ENCODE measurements at places on chromosomes 6 and 20.

DNA sequence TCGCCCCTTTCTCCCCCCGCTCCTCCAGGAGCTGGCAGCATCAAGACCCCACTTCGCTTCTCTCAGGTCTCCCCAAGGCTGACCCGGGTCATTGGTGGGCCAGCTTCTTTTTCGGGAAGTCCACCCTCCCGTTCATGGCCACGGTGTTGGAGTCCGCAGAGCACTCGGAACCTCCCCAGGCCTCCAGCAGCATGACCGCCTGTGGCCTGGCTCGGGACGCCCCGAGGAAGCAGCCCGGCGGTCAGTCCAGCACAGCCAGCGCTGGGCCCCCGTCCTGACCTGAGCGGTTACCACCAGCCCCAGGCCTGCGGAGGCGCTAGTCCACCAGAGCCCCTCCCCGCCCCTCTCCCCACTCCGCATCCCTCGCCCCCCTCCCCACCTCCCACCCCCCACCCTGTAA is 1.0 kb downstream of the PPDPF start:
- DNase-seq: no peak

GRCh38 chr6:82957868-82958245 is 107.8 kb downstream of the UBE3D start:
- no peak for DNase-seq

- DNase-seq: no peak
These were observed 155.8 kb upstream of the AFDN start for GRCh38 chr6:167670938-167671338.

- no peak for DNase-seq
These were observed 751.1 kb downstream of the DHX35 start for GRCh38 chr20:39713076-39713840.

- DNase-seq: no peak
These were observed 37.4 kb downstream of the WRNIP1 start for GRCh38 chr6:2802521-2803060.

GRCh38 chr6:55009131-55009530 is 162.6 kb downstream of the FAM83B start:
- DNase-seq: no peak

DNA sequence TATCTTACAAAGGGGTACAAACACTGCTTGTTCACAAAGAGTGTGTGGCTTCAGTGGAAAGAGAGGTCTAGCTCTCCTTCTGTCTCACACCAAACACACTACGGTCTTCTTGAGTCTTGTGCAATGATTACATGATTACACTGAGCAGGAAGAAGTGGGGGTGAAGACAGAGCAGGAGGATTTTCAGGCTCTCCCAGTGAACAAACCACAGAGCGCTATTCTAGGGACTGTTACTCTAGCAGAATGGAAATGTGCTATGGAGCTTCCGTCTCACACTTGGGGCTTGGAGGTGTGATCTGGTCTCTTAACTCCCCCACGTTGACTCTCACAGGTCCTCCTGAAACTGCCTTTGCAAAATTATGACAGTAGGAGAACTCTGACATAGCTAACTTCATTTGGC is 203.4 kb downstream of the MYLK4 start:
- no peak for DNase-seq

- no peak for DNase-seq
These were observed 11.3 kb upstream of the MAPRE1 start for GRCh38 chr20:32808438-32808837.

GRCh38 chr6:157614026-157614568 is 208.9 kb upstream of the SNX9 start:
- no peak for DNase-seq

- DNase-seq: peak; percentile 35
These were observed 71.4 kb upstream of the TULP1 start for GRCh38 chr6:35583893-35584688.

DNA sequence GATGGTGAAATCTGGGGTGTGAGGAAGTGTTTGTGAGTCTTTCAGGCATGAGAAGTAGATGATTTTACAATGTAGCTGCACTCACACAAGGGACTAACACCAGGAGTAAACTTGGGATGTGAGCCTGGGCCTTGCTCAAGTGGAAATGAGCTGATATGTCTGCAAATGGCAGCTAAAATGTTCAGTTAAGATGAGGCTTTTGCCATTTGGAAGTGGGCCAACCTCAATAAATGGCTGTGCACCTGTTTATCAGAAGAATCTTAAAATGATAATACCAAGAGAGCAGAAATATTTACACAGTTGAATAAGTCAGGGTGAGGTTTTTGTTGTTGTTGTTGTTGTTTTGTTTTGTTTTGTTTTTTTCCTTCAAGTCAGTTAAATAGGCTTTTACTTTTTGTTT is 25.7 kb upstream of the KLHL31 start:
- no peak for DNase-seq

DNA sequence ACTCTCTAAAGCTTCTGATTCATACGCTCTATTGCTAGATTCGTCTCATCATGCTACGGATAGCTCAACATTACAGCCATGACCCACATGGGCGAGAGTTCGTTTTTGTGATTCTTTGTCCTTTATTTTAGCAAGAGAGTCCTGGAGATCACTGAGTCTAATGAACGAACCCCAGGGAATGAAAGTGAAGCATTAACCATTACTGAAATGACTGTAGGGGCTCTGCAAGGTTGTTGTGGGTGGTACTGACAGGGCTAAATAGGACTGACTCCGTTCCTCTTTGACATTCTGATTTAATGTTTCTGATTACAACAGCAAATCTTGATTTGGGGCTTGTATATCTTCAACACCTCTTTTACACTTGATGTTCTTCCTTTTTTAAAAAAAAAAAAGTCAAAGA is 13.7 kb upstream of the RTF2 start:
- no peak for DNase-seq

DNA sequence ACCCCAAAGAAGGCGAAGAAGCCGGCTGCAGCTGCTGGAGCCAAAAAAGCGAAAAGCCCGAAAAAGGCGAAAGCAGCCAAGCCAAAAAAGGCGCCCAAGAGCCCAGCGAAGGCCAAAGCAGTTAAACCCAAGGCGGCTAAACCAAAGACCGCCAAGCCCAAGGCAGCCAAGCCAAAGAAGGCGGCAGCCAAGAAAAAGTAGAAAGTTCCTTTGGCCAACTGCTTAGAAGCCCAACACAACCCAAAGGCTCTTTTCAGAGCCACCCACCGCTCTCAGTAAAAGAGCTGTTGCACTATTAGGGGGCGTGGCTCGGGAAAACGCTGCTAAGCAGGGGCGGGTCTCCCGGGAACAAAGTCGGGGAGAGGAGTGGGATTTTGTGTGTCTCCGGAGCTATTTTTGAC is 69.6 kb downstream of the HFE start:
- peak; percentile 29 for DNase-seq

GRCh38 chr6:11769811-11770545 is 8.6 kb downstream of the ADTRP start:
- DNase-seq: no peak

DNA sequence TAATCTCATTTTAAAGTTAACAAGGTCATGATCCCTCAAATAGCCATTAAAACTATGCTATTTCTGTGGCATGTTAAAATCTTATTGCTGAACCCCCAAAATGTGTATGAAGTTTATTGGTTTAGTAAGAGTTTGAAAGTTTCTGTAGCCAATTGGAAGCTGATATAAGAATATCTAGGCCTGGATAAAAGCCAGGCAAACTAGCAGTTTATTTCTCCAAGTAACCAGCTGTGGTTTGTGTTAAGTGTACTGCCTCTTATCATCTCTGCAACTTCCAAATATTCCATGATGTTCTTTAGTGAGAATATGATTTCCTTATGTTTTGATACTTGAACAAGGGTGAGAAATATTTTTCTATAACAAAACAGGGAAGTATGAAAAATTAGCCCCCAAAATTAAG is 76.7 kb downstream of the PRSS35 start:
- no peak for DNase-seq

GRCh38 chr20:24353135-24353690 is 116.2 kb upstream of the SYNDIG1 start:
- no peak for DNase-seq

DNA sequence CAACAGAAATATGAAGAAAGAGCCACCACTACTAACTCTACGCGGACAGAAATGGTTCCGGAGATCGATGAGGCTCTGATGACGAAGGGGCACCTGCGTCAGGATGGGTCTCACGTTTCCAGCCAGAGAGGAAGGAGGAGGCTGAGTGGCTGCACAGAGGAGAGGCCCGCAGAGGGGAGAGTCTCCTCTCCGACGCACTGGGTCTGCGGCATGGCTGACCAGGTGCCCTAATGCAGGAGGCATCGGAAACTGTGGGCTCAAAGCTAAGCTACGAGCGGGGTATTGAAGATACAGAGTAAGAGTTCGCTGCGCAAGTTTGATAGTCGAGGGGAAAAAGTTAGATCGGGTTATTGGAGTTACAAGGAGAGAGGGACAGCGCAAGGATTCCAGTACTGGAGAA is 69.9 kb downstream of the TTLL2 start:
- DNase-seq: no peak

DNA sequence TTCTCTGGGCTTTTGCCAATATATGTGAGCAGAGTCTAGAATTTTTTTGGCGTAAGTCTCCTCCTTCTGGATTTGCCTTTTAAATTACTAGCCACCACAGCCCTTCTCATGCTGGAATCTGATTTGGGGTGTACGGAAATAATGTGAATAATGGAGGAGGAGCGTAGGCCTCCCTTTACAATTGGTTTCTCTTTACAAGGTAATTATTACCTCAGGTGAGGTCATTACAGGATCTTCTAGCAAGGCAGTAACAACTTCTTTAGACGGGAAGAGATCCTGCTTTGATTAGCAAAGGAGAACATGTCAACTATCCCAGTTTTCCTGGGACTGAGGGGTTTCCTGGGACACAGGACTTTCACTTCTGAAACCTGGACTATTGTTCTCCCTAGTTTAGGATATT is 8.9 kb downstream of the RWDD2A start:
- DNase-seq: no peak

DNA sequence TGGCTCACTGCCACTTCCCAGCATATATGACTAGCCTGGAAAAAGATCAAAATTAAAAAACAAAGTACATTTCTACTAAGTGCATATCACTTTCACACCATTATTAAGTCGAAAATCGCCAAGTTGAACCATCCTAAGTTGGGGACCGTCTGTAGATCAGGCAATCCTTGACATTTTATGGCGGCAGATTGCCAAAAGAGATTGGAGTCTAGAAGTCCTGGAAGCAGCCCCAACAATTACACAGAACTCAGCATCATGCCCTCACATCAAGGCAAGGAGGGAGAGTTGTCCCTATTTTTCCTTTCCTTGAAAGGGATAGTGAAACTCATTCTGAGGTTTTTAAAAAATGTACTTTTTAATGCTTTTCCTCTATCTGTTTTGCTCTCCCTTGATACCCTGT is 30.7 kb downstream of the SLC22A3 start:
- no peak for DNase-seq

GRCh38 chr20:45974896-45975565 is 3.0 kb upstream of the ZNF335 start:
- DNase-seq: no peak
